Suprapubic skin (tissue), 4 donors: ENCODE measurements at places on chromosomes 5 and 9. TPM values are rescaled to one million over a fixed set of nuclear protein-coding genes. Genes with fewer than 3 reads are reported as not detected.

GRCh38 chr9:23826120-23826629, at the start of gene ELAVL2:
TSS of gene ELAVL2 (minus strand) at chr9:23826240. CDS start at chr9:23762234, 64,006 bp downstream.
- DNase-seq = peak; percentile 83

- no peak for DNase-seq
Measured at GRCh38 chr5:65967288-65968066, 41.1 kb downstream of the ERBIN start.

GRCh38 chr9:26216702-26217101, 538.5 kb upstream of the TUSC1 start:
- DNase-seq = no peak

DNA sequence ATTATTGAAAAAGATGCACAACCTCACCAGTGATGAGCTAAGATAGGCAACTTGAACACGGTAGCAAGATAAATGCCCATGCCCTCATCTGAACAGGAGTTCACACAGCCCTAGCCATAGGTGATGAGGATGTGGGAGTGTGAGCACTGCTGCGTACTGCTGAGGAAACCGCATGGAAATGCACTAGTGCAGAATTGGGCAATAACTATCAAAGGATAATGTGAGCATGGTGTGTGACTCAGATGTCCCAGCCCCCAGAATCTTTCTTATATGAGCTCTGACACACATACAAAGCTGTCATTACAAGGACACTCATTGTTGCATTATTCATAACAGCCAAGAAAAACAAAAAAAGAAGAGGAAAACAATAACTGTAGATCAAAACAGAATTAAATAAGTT, 521.2 kb downstream of the IRX1 start:
- DNase-seq = no peak

DNA sequence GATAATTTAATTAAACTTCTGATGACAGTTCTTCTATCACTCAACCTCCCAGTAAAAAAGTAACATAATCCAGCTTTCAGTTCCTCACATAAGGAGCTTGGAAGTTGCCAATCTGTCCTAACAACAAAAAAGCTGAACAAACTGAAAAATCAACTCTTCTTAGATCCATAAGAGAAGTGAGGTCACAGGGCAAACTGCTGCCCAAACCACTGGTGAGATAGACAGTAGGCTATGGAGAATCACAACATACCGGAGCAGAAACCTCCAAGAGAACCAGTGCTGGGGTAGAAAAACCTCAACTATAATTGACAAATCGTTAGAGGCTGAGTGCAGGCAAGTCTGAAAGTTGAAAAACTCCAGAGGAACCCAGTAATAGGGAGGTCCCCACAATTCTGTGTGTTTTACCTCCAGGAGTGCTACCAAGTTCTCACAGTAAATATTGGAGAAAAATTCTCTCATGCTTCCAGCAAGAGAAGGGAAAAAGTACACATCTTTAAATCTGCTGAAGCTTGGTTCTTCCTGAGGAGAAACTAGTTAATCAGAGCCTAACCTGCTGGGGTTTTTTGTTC, 300.0 kb downstream of the PDE4D start:
- no peak for DNase-seq

DNA sequence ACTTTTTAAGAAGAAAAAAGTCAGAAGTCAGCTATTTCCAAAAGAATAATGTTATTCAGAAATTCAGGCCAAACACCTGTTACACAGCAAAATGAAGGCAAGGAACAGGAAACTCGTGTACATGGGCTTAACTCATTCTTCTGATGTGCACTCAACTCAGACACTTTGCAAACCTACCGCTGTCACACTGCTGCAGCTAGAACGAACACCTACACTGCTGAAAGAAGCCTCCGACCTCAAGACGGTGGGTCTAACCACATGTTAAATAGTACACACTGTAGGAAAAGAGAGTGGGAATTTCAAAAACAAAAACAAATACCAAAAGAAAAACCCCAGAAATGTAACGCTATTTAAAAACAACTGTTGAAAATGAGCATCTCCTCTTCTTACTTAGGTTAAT, 384.5 kb downstream of the IRX1 start:
- DNase-seq = no peak

DNA sequence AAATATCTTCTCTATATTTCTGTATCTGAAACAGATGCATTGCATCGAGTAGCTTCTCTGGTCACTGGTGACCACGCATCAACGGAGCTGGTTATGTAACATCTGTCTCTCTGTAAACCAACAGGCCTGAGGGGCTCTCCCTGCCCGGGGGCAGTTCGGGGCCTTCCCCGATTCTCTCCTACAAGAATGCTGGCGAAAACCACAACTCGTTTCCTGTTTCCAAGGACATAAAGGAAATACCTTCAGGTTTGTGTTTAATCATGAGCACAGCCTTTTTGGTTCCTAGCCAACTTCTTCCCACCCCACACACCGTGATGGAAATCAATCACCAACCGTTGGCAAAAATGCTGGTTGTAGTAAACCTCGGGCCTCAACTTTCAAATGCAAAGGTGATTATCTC, 25.1 kb downstream of the GDNF start:
- DNase-seq = no peak

DNA sequence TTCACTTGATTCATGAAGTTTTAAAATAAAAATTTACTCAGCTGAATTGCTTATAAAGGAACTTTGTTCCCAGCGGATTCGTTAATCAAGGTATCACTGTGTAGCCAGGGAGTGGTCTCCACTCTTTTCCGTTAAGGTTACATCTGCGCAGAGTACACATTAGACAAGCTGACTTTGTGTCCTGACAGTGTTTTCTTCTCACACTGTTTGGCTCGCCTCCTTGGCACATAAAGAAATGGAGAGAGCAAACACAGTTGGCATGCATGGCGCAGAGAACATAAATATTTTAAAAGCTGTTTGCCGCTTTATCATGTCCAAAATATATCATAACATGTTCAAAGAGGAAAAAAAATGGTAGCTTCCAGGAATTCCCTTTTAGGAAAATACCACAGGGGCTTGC, 153.2 kb downstream of the EDIL3 start:
- DNase-seq = no peak

DNA sequence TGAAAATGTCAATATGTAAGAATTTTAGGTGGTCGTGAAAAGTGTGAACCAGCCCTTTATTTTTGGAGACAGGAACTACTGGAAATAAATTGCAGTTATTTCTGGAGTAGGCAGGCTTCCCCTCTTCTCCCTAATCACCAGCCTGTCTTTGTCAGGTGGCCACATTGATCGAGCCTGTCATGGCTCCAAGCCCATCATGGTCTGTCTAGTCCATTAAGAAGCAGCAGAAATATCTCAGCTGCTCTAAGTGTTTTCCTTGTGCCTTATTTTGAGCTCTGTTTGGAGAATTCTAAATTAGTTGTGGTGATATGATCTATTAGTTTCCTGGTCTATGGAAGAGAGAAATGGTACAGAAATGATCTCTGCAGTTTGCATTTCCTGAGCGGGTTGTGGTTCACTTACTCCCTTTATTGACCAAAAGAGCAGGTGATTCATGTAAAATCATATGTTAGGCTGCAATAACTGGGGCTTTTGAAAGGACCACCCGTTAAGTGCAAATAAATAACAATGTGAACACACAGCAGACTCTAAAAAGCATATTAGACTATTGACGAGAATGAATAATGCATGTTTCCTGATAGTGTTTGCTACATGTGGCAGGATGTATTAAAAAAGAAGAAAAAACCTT, 42.3 kb downstream of the BASP1 start:
- DNase-seq = no peak

The INSL4 gene
- not detected for total RNA-seq

- no peak for DNase-seq
Measured at GRCh38 chr5:14286574-14287421, 143.7 kb downstream of the TRIO start.

The LCN1 gene
- total RNA-seq = not detected

DNA sequence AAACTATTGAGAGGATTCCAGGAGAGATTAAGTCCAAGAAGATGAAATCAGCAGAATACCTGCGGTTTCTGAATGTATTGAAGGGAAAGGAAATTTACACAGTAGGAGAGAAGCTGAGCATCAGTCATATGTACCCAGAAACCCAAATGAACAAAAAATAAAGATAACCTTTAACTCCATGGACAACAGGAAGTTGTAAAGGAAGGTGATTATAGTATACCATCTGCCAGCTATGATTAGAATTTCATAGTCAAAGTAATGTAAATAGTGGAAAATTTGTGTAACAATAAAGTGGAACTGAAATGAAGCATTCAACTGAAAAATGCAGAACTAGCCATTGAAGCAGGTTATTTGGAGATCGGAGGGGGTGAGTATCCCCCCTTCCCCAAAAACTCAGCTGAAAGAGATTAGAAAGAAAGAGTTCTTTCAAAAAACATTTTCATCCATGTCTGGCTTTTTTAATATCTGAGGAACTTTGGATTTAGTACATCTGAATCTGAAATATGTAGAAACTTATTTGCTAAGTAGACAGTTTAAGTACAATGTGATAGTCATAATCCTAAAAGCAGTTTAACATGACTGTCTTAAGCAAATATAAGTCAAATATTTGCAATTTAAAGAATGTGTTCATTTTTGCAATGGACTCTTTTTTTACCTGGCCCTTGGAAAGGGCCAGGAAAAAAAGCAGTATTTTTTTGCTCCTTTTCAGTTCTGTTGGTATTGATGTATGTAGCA, 58.4 kb downstream of the APC start:
- no peak for DNase-seq

- no peak for DNase-seq
Measured at GRCh38 chr5:138676002-138676401, 77.2 kb upstream of the CTNNA1 start.

DNA sequence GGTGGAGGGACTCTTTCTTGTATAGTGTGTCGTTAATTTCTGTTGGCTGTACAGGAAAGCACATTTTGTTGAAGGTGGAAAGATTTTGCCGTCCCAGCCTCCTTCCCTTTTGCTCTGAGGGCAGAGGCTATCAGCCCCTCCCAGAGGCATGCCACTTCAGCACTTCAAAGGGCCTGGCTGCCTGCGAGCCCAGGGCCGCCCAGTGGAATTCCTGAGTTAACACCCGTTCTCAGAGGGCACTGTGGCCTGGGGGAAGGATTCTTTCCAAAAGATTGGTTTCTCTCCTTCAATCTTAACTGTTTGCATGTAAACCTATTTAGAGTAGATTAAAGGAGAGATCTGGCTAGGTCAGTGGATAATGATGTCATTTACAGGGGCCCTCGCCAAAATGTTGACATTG, 238.6 kb downstream of the FANCC start:
- peak; percentile 29 for DNase-seq

- DNase-seq = no peak
Measured at GRCh38 chr9:33620738-33621439, 96.8 kb downstream of the ANKRD18B start.

- DNase-seq = no peak
Measured at GRCh38 chr9:6014670-6015270, 654 bp downstream of the RANBP6 start.

DNA sequence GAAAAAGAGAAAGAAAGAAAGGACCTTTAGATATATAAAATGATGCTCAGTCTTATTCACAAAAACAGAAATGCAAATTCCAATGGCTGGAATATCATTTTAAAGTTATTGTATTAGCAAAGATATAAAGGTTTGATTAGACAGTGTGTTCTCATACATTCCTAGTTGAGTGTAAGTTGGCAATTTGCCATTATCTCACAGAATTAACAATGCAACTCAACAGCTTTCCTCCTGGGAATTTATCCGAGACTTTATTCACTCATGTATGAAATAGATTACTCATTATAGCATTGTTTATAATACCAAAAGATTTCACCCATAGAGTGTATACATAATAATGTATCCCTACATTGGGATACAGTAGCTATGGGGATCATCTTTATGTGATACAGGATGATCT, 27.1 kb upstream of the MLLT3 start:
- no peak for DNase-seq

DNA sequence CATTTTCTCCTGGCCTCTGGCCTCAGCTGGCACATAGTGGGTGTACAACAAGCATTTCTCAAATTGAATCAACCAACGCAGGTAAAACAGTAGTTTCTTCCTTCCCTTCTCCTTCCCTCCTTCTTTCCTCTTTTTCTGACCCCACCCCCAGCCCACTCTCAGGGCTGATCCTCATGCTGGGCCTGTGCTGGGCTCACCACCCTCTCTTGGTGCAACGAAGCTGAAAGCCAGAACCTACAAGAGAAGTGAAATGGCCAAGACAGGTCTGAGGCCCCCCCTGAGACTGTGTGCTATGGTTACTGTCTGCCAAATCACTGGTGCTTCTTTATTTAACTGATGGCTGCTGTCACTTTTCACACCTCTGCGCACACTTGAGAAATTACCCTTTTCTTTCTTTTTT, 53.0 kb upstream of the BOD1 start:
- no peak for DNase-seq

The ESM1 gene
- 0.38 TPM for total RNA-seq

DNA sequence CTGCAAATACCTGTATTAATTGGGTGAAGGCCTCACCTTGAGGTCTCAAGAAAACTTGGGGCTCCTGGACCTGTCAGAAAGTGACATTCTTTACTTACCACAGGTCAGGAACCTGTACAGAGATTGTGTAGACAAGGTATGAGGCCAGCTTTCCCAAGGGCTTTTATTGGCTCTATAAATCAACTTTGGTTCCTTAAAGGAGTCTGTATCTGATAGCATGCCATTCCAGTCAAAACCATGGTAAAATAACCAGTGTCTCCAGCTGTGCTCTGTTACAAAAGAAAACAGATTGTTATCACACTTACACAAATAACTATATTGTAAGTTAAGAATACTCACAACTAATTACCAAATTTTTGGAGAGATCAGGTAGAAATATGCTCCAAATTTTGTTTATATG, 64.5 kb downstream of the COL15A1 start:
- DNase-seq = no peak
